ENCODE measurements at places on chromosomes 11 and 22.

- DNase-seq = no peak
Measured at GRCh38 chr11:69311767-69312385, 17.9 kb downstream of the MYEOV start.

- DNase-seq = peak; percentile 42
Measured at GRCh38 chr11:17014321-17014832, at the start of gene PLEKHA7. Gene PLEKHA7, minus strand, starts transcription at chr11:17014414. Its CDS starts 13 bp downstream, at chr11:17014401.

DNA sequence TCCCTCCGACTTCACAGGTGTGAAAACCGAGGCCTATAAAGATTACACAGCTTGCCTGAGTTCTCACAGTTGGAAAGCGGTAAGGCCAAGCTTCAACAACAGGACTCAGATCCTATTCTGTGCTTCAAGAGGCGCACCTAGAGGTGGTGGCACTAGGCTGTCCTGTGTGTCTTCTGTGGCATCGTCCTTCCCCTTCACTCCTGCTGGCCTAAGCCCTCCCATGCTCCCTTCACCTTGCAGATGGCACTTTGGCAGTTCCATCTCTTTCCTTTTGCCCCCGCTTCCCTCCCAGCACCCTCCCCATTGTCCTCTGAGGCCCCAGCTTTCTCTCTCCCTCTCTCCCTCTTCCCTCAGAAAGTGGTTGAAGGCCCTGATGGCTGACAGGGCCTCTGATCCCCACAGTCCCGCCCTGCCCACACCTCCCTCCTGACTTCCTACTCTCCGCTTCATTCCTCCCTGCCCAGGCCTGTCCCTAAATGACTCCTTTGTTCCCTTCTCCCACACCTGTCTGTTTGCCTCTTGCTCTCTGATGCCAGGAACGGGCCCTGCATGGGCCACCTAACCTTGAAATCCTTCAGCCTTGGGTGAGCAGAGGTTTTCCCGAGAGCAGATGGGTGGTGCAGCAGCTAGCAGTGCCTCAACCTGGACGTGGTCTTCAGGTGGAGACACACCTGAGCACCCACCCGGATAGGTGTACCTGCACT is 5.8 kb downstream of the TRIM29 start:
- DNase-seq = no peak

- DNase-seq = peak; percentile 83
Measured at GRCh38 chr11:33970984-33971466, 79.1 kb upstream of the LMO2 start.

DNA sequence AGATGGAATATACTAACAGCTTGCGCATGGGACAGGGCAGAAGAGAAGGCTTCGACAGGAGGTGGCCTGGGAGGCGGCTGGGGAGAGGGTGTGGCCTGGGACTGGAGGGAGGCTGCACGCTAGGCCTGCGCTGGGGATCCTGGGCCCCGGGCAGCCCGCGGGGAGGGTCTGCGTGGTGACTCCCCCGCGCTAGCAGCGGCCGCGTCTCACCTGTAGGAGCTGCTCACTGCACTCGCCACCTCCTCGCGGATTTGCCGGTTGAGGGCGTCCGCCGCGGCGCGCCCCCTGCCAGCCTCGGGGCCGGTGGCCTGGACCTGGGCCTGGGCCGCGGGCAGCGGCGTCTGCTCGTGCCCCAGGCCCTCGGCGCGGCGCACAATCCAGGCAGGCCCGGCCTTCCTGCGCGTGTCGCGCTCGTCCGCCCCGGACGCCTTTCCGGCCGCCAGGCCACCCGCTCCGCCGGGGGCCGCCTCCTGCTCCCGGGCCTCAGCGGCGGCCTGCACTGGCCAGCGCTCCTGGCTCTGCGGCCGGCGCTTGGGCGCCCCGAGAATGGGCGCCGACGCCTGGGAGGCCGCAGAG is 1.5 kb downstream of the MAP6 start:
- DNase-seq = peak; percentile 63

DNA sequence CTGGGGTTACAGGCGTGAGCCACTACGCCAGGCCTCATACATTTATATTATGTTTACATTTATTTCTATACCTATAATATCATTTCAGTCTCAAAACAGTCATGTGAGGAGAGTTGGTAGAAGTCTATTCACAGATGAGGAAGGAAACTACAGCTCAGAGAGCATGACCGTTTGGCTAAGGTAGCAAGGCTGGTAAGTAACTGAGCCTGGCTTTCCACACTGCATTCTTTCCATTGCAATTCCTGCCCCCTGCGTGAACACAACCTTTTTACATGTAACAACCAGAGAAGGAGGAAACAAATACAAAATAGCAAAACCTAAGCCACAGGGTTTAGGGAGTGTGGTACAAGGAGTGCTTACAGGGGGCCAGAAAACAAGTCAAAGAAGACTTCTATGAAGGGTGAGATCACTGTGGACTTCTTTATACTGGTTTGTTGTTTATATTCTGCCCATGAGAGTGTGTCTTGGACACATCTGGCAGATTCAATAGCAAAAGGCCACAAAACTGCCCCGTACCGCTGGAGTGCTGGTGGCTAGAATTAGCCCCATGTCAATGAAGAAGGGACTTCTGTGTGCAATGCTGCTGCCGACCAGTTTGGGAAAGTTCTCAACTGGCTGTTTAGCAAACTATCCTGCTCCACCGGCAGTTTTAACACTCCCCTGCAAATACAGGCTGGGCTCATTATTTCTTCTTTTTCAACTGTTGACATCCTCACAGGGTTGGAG is 19.0 kb downstream of the MICAL3 start:
- DNase-seq = no peak

- DNase-seq = no peak
Measured at GRCh38 chr11:13336246-13336878, 58.8 kb downstream of the BMAL1 start.

Measured in GM03348 (cell line).